Activated CD4-positive, alpha-beta T cell treated with anti-CD3 and anti-CD28 coated beads, Interleukin-2, amount 10 ng/mL, durations not matched to agents 7 days and 5 days (primary cell): ENCODE measurements at places on chromosomes 7 and 10. TPM values are rescaled to one million over a fixed set of nuclear protein-coding genes. Genes with fewer than 3 reads are reported as not detected.

- peaks cover 2% of the 10 kb centered on the region for H3K27me3 ChIP-seq
- no peak overlapping the region for H3K27ac ChIP-seq
- no peak overlapping the region for H3K4me3 ChIP-seq
- H3K4me1 ChIP-seq, result peaks cover 2% of the 10 kb centered on the region
Measured at GRCh38 chr10:95796504-95796903, 40.5 kb downstream of the ENTPD1 start.

- no peaks in the 10 kb centered on the region for H3K4me1 ChIP-seq
- no peak for DNase-seq
- no peaks in the 10 kb centered on the region for H3K27me3 ChIP-seq
- peaks cover 10% of the 10 kb centered on the region for H3K36me3 ChIP-seq
- peak overlapping the region; percentile 31 for H3K27ac ChIP-seq
- no peak overlapping the region for H3K4me3 ChIP-seq
Measured at GRCh38 chr7:158603773-158604755, 16.4 kb upstream of the PTPRN2 start.

DNA sequence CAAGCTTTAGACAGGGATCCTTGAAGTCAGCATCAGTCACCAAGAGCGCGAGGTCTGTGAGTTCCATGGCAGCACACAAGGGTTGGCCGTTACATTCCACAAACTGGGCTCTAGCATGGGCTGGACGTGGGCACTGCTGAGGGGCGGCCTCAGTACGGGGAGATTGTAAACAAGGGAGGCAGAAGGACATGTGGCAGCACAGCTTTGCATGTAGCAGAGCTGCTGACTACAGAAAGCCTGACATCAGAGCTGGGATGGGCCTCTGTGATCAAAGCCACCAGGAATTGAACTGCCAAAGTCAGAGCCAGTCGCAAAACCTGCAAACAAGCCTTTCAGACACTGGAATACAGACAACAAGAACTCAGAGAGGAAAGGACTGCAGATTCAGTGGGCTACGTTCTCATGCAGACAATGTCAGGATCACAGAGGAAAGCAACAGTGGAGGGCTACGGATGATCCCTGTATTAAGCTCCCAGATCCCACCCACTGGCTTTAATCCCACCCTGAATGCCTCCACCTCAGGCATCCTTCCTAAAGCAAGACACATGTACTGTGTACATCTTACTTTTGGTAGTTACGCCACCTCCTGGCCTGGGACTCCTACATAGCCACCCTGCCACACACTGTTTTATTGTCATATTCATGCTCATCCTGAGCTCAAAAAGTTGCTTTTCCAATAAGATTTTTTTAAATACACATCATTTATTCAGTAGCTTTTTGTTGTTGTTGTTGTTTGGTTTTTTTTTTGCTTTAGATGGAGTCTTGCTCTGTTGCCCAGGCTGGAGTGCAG is 291.1 kb upstream of the IMMP2L start:
- H3K36me3 ChIP-seq, result no peaks in the 10 kb centered on the region
- DNase-seq, result no peak
- H3K4me3 ChIP-seq, result no peak overlapping the region
- no peaks in the 10 kb centered on the region for H3K4me1 ChIP-seq
- H3K27me3 ChIP-seq, result peaks cover 4% of the 10 kb centered on the region

DNA sequence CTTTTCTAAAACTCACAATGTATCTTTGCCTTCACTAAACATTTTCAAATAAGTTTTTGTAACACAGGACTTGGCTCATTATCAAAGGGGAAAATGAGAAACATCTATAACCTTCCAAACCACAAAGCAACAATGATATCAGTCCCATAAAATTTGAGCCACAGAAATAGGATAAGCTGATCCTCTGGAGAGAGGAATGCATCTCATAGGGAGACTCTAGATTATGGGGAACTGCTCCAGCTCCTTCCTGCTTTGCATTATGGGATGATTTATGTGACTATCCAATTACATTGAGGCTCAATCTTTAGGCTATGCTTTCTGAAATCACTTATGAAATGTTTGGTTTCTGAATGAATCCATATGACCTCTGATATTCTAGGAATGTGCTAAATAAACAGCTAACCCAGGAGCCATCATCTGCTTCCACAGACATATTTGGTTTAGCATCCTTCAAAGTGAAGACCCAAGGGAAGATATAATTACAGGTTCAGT is 70.4 kb downstream of the CUBN start:
- peaks cover 6% of the 10 kb centered on the region for H3K36me3 ChIP-seq
- peaks cover 24% of the 10 kb centered on the region for H3K4me1 ChIP-seq
- no peak overlapping the region for H3K4me3 ChIP-seq

DNA sequence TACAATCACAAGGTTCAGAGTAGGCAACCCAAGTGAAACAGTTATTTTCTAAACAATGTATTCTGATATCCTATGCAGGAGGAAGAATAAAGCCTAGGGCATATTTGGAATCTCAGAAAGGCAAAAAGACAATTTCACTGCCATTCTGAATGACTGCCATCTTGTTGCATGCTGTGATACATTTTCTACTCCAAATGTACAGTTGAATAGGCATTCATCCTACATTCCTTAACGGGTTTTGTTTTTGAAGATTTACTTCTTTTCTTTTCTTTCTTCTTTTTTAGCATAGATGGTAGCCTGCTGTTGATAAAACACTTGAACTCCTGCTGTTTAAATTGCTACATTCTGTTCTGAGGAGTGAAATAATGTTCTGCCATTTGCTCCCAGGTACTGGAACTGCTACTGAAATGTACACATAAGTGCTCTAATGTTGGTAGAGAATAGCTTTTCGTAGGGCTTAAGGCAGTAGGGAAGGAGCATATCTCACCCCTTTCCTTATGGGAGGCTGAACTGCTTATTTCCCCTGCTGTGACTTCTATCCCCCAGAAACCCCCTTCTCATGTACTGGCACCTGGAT is 506.8 kb downstream of the DNAJB9 start:
- DNase-seq, result no peak
- H3K27ac ChIP-seq, result no peak overlapping the region
- no peak overlapping the region for H3K4me3 ChIP-seq
- no peaks in the 10 kb centered on the region for H3K27me3 ChIP-seq
- no peaks in the 10 kb centered on the region for H3K4me1 ChIP-seq
- H3K36me3 ChIP-seq, result no peaks in the 10 kb centered on the region

DNA sequence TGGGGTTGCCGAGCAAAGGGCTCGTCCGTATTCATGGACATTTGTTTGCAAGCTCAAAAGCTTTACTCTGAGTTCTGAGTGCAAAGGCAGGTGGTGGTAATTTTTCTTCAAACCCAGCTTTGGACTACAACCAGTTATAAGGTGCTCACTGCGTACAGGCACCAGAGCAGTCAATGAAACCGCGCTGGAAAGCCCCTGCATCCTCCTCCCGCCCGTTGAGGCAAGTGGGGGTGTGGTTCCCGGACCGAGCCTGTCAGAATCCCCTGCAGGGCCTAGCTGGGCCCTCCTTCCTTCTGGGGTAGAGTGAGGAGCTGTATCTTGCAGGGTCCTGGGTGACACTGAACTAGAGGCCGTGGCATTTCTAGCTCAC is 22.3 kb downstream of the AMZ1 start:
- DNase-seq, result no peak
- H3K27me3 ChIP-seq, result peaks cover 7% of the 10 kb centered on the region
- peak overlapping the region; percentile 82 for H3K27ac ChIP-seq
- H3K36me3 ChIP-seq, result peaks cover 4% of the 10 kb centered on the region
- peaks cover 50% of the 10 kb centered on the region for H3K4me1 ChIP-seq

DNA sequence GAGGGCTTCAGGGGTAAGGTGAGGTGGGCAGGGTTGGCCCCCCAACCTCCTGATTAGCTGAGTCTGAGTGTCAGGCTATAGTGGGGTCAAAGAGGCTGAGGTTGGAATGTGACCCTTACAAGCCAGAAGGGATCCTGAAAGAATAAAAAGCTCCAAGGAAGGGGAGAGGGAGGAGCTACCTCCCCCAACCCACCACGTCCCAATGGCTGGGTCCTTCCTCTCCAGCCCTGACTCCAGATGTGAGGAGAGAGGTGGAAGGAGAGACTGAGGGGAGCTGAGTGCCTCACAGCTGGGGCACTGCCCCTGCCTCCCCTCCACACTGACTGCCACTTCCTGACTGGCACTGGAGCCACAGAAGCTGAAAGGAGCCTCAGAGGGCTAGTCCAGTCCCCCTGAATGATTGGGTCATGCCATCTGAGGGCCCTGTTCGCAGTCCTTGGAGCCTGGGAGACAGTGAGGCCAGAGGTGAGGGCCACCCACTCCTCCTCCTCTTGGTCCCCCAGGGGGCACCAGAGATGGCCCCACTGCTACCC is 20.6 kb downstream of the IMPDH1 start:
- H3K4me1 ChIP-seq, result peaks cover 2% of the 10 kb centered on the region
- no peak overlapping the region for H3K27ac ChIP-seq
- no peaks in the 10 kb centered on the region for H3K27me3 ChIP-seq
- H3K36me3 ChIP-seq, result no peaks in the 10 kb centered on the region
- H3K4me3 ChIP-seq, result no peak overlapping the region

- no peaks in the 10 kb centered on the region for H3K36me3 ChIP-seq
- no peak for DNase-seq
- peaks cover 20% of the 10 kb centered on the region for H3K27me3 ChIP-seq
- no peaks in the 10 kb centered on the region for H3K4me1 ChIP-seq
- H3K27ac ChIP-seq, result no peak overlapping the region
Measured at GRCh38 chr7:51278797-51279196, 37.8 kb downstream of the COBL start.

DNA sequence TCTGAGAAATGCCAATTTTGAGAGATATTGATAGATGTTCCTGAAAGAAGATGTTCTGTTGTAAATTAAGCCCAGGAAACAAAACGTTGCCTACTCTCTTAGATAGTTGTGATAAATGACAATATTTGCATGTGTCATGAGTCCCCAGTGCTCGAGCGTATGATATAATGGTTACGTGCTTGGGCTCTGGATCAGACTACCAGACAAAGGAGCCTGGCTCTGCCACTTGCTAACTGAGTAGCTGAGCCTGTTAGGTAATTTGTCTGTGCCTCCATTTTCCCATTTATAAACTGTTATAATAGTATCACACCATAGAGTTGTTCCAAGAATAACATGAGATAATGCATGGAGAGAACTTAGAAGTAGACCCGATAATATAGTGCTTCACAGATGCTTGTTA is 1.8 kb downstream of the A1CF start:
- H3K4me3 ChIP-seq, result no peak overlapping the region
- H3K4me1 ChIP-seq, result no peaks in the 10 kb centered on the region
- no peak overlapping the region for H3K27ac ChIP-seq
- DNase-seq, result no peak
- no peaks in the 10 kb centered on the region for H3K36me3 ChIP-seq

DNA sequence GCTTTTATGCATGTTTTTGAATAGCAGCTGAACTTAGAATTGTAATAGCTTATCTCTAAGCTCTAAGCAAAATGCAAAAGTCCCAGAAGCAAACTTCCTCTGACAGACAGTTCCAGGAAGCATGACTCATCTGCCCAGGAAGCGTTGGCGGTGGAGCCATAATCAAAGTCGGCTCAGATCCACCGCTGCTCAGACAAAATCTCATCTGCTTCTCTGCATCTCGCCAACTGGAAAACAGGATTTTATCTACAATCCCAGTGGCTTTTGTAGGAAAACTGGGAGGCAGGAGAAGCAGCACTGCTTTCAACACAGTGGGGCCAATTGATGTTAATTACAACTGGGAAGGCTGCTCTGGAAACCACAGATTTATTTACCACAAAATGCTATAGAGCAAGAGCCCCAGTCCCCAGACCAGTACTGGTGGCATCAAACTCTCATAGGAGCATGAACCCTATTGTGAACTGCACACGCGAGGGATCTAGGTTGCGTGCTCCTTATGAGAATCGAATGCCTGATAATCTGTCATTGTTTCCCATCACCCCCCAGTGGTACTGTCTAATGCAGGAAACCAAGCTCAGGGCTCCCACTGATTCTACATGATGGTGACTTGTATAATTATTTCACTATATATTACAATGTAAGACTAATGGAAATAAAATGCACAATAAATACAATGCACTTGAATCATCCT is 99.9 kb downstream of the CUBN start:
- H3K4me3 ChIP-seq, result peak overlapping the region; percentile 68
- H3K27ac ChIP-seq, result peak overlapping the region; percentile 89
- peaks cover 90% of the 10 kb centered on the region for H3K4me1 ChIP-seq
- H3K27me3 ChIP-seq, result no peaks in the 10 kb centered on the region
- H3K36me3 ChIP-seq, result peaks cover 22% of the 10 kb centered on the region

GRCh38 chr10:69469976-69470375 is 18.7 kb downstream of the TSPAN15 start:
- H3K4me3 ChIP-seq, result no peak overlapping the region
- peaks cover 25% of the 10 kb centered on the region for H3K4me1 ChIP-seq
- no peaks in the 10 kb centered on the region for H3K36me3 ChIP-seq
- no peak for DNase-seq
- H3K27ac ChIP-seq, result no peak overlapping the region
- H3K27me3 ChIP-seq, result peaks cover 9% of the 10 kb centered on the region

- H3K27ac ChIP-seq, result no peak overlapping the region
- H3K4me1 ChIP-seq, result peaks cover 1% of the 10 kb centered on the region
- no peak for DNase-seq
- no peak overlapping the region for H3K4me3 ChIP-seq
- H3K36me3 ChIP-seq, result no peaks in the 10 kb centered on the region
Measured at GRCh38 chr10:77544617-77545016, 93.0 kb downstream of the KCNMA1 start.

- no peak for DNase-seq
- no peaks in the 10 kb centered on the region for H3K36me3 ChIP-seq
- no peak overlapping the region for H3K27ac ChIP-seq
- no peak overlapping the region for H3K4me3 ChIP-seq
- no peaks in the 10 kb centered on the region for H3K4me1 ChIP-seq
- H3K27me3 ChIP-seq, result no peaks in the 10 kb centered on the region
Measured at GRCh38 chr10:131830446-131831130, 70.2 kb upstream of the PPP2R2D start.

DNA sequence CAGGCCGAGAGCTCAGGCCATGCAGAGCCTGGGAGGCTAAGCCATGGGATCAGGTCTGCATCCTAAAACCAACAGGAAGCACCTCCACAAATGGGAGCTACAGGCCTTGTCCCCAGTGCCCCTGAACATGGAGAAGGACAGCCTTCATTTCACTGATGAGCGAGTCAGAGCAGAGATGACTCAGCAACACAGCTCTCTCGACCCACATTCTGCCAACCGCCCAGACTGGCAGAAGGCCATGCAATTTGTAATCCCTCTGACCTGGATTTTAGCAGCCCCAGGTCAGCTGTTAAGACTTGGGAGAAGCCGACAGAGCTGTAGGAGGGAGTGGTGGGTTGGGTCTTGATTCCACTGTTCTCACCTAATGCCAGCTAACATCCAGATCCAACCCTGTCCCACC is 25.5 kb downstream of the VOPP1 start:
- no peak overlapping the region for H3K4me3 ChIP-seq
- H3K36me3 ChIP-seq, result peaks cover 23% of the 10 kb centered on the region
- no peaks in the 10 kb centered on the region for H3K27me3 ChIP-seq
- H3K27ac ChIP-seq, result no peak overlapping the region
- peaks cover 53% of the 10 kb centered on the region for H3K4me1 ChIP-seq
- no peak for DNase-seq

DNA sequence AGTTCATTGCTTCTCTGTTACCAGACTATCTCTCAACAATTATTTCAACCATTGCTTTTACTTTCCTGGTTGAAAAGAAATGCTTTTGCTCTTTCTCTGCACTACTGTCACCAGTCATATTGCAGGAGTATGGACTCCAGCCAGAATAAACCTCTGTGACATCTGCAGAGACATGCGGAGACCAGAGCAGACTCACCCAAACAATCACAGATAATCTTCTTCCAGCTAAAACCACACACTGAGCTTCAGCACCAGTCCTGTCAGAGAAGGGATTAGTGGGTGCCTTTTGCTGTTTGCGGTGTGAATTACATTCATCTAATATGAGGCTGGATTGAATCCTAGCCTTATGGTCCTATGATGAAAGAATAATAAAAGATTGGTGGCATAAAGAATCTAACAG is 258.6 kb downstream of the CNTNAP2 start:
- no peaks in the 10 kb centered on the region for H3K27me3 ChIP-seq
- H3K4me1 ChIP-seq, result no peaks in the 10 kb centered on the region
- H3K27ac ChIP-seq, result no peak overlapping the region
- DNase-seq, result no peak
- no peak overlapping the region for H3K4me3 ChIP-seq

GRID1 gene
- not detected for total RNA-seq

LBX1 gene
- total RNA-seq, result not detected

SPAM1 gene
- not detected for total RNA-seq

CAMK2B gene
- not detected for total RNA-seq
